Brain microvascular endothelial cell (primary cell): ENCODE measurements at places on chromosomes 1 and 21.
A peak's percentile ranks its signal among the peaks of the same experiment; 100 is the strongest.

DNA sequence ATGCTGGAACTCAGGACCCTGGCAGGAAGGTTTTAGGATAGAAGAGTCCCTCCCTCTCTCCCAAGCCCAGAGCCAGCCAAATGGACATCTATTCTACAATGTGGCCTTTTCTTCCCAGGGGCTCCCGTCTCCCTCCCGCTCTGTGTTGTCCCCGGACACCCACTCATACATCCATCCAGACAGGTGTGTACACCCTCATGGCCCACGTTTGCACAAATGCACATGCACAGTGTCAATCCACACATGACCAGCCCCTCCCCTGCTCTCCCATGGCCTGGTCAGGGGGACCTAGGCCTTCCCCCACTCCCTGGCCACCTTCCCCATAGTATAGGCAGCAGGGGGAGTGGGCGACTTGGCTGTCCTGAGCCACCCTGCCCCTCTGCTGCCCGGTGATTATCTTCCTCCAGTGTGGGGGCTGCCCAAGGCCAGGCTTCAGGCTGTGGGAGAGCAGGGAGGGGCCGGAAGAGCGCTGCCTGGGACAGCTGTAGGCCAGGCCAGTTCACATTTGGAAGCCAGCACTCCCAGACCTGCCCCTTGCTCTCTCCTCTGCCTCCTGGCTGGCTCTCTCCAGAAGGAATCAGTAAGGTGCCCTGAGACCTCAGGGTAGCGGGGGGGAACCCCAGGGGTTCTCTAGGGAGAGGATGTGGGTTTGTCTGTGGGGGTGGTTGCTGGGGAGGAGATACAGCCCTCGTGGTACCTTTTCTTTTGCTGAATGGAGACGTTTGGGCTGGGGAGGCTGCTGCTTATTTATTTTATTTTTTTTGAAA is 4.1 kb upstream of the PTPN7 start:
- no peak for DNase-seq

- DNase-seq = no peak
These were observed 37.6 kb upstream of the DESI2 start for GRCh38 chr1:244615301-244615700.

DNA sequence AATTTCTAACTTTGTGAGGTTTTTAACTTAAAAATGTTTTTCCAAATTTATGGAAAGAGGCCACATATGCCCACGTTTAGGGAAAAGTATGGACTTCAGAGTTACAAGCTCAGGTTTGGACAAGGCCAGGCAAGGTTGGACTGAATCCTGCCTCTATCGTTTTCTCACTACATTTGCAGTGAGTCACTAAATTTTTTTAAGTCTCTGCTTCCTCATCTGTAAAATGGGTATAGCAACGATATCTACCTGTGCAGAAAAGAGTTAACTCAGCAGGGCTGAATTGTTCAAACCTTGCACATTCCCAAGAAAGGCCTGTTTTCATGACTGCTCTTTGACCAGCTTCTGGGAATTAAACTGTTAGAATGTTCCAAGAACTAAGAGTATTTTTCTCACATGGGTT is 159.1 kb downstream of the LTN1 start:
- DNase-seq = no peak

- DNase-seq = peak; percentile 47
These were observed 13.1 kb downstream of the MAP1LC3C start for GRCh38 chr1:241985787-241986186.

DNA sequence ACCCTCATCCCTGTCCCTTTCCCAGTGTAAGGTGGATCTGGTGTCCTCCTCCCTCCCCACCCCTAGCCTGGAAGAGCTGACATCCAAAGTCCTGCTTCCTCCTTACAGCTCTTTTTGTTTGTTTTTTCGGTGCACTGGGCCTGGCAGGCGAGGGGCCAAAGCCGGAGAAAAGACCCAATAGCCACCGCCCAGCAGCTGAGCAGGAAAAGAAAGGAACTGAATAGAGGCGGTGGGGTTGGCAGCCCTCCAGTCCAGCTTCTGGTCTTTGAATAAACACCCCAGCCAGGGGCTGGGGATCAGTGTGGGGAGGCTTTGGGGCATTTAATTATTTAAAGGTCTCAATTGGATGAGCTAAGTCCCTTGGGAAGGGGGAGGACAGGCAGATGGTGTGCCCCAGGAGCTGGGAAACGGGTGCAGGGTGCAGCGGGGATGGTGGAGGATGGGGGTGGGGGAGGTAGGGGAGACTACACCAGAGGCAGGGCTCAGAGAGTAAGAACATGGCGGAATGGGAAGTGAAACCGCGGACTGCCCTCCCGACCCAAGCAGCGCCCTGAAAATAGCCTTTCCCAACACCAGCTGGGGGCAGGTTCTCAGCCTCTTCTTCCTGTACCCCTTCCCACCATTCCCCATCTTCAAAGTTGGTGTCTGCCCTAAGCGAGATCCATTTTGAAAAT is 20.2 kb downstream of the BTG2 start:
- no peak for DNase-seq

DNA sequence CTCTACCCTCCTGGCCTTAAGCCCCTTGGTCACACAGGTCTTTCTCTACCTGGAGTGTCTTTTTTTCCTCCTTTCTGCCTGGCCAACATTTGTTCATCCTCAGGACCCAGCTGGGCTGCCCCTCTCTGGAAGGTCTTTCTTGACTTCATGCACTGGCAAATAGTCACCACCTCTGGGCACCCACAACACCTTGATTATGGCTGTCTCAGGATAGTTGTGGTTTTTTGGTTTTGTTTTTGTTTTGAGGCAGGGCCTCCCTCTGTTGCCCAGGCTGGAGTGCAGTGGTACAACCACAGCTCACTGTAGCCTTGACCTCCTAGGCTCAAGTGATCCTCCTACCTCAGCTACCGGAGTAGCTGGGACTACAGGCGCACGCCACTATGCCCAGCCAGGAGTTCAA is 10.8 kb downstream of the RPS6KA1 start:
- no peak for DNase-seq

GRCh38 chr1:151817353-151817730 is 12.1 kb upstream of the LINGO4 start:
- no peak for DNase-seq

DNA sequence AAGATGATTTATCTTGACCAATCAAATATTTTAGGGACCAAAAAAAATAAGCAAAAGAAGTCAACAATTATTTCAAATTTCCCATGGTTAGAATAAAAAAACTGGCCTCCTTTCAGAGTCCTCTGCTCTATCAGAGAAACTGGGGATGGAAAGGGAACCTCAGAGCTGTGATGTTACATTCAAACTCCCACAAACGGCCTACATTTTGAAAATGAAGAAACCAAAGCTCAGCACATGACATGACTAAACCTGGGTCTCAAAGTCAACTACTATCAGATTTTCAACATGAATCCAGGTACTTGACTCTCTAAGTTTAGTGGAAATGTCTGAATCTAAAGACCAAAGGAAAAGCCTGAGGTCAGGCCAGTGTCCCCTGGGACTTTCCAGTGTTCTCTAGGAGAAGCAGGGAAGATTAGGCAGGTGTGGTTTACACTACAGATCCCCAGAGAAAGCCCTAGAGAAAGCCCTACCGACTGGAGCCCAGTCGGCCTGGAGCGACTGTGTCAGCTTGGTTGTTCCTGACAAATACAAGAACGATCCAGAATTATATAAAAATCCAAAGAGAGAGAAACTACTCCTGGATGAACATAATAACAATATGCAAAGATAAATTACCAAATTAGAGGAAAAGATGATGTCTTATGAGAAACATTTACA is 24.8 kb downstream of the JAK1 start:
- DNase-seq = no peak

DNA sequence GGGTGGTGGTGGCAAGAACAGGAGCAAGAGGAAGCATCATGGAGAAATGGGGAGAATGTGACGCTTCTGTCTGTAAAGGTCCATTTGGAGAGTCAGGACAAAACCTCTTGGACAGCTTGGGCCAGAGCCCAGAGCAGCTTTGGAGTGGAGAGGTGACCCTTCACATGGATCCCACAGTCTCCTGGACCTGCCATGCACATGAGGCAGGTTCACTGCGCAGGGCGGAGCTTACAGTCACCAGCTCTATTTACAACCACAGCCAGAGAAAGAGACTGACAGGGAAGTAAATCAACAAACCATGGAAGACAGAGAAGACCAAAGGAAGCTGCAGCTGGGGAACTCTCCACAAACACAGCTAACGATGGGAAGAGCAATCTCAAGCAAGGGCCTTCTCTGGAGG is 828 bp upstream of the RGS8 start:
- no peak for DNase-seq

- no peak for DNase-seq
These were observed 617.5 kb downstream of the KIF26B start for GRCh38 chr1:245772325-245772724.

GRCh38 chr1:84406346-84406861 is 8.1 kb downstream of the DNASE2B start:
- DNase-seq = peak; percentile 68

- no peak for DNase-seq
These were observed 34.9 kb upstream of the SCYL3 start for GRCh38 chr1:169928438-169929209.

GRCh38 chr1:88697503-88697902 is 13.4 kb downstream of the PKN2 start:
- no peak for DNase-seq

- peak; percentile 88 for DNase-seq
These were observed 7.2 kb upstream of the GNG12 start for GRCh38 chr1:67840449-67840848.

DNA sequence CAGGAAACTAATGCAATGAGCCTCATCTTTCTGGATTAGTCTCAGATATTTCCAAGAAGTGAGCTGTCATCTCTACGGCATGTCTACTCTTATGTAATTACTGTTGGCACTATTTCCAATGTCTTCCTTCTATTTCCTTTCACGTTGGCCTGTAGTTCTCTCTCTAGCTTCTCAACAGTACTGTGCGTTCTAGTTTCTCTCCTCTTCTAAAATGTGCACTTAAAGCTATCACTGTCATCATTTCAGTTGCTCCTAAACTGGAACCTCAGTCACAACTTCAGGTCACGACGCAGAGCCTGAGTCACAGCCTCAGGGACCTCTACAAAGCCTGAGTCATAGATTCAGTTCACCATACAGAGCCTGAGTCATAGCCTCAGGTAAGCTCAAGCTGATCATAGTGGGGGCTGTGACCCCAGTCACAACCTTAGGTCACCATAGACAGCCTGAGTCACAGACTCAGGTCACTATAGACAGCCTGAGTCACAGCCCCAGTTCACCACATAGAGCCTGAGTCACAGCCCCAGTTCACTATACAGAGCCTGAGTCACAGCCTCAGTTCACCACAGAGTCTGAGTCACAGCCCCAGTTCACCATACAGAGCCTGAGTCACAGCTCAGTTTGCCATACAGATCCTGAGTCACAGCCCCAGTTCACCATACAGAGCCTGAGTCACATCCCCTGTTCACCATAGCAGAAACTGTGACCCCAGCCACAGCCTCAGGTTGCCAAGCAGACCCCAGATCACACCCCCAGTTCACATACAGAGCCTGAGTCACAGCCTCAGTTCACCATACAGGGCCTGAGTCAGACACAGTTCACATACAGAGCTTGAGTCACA is 13.0 kb downstream of the WNT9A start:
- peak; percentile 80 for DNase-seq

DNA sequence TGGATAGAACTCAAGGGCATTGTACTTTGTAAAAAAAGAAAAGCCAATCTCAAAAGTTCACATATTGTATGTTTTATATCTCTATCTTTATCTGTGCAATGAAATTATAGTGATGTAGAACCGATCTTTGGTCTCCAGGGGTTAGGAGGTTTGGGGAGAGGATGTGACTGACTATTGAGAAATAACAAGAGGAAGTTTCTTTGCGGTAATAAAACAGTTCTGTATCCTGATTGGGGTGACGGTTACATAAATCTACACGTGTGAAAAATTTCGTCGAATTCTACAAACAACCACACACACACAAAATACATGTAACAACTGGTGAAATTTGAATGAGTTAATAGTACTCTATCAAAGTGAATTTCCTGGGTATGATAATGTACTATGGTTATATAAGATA is 10.6 kb upstream of the OR2T33 start:
- no peak for DNase-seq

DNA sequence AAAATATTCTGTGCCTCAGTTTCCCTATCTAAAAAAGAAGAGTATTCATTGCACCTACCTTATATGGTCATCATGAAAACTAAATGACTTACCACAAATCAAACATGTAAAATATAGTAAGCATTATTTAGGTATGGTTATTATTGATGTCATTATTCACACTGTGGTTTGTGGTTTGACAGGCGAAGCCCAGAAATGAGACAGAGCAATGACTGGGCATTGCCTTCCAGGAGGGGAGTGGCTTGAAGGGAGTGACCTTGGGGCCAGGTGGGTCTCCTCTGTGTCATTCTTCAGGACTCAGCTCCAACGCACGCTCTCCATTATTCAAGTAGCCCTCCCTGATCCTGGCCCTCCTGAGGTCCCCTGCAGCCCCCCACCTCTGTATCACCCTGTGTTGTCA is 133.7 kb downstream of the DMRTA2 start:
- no peak for DNase-seq

DNA sequence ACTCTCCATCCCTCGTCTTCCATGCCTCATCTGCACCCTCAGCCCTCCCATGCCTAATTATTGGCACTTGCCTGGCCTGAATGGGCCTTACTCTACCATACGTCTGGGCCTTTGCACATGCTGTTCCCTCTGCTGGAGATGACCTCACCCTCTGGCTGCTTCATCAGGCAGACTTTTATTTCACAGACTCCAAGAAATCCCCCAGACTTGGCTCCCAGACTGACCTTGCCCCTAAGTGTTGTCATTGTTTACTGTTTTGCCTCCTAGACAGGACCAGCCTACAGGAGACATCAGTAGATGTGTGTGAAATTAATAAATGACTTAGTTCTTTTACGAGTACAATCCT is 5.2 kb upstream of the AHDC1 start:
- no peak for DNase-seq

DNA sequence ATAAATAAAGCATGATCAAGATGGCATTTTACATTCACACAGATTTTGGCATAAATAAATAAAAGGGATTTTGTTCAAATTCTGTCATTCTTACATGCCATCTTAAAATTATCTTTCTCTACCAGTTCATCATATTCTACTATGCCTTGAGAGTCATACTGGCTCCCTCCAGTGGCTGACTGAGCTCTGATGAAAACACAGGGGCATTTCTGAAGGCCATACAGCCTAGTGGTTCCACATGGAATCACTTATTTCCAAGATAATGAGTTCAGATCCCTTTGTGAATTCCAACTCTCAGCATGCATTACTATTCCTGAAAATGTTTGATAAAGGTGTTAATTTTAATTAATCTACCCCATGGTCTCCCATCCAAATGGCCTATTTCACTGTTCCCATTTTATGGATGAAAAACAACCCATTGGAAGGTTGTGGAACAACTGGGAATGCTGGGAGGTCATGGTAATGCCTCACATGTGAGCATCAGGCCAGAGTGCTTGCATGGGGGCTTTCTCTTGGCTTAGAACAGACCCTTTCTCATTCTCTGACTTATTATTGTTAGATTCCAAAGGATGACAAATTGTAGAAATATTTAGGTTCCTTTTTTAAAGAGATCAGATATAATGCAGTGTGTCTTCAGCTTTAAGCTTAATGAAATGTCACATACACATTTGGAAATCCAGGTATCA is 622.4 kb upstream of the PKN2 start:
- peak; percentile 57 for DNase-seq

DNA sequence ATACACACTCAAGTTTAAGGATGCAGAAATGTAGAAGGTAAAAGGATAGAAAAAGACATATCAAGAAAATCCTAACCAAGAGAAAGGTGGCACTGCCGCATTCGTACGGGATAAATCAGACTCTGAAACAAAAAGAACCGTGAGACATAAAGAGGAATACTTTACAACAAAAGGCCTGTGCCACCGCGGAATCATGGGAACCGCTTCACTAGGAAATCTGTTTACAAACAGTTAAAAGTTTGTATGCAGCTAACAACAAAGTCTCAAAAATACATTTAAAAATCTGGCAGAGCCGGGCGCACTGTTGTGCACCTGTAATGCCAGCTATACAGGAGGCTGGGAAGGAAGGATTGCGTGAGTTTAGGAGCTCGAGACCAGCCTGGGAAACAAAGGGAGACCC is 8.1 kb downstream of the WRAP73 start:
- DNase-seq = no peak
